ENCODE measurements at places on chromosomes 11 and 22.

DNA sequence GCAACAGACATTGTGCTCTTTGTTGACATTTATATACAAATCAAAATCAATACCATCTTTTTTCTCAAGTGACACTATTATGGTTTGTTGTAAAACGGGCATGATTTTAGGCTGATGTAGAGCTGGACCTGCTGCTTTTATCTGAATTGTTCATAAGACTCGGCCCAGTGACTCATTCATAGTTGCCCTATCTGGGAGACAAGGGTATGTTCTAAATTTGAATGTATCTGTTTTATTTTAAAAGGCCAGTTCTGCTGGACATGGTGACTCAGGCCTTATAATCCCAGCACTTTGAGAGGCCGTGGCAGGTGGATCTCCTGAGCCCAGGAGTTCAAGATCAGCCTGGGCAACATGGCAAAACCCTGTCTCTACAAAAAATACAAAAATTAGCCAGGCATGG lies 39.3 kb downstream of the CEP295 start:
- no peak for DNase-seq

DNA sequence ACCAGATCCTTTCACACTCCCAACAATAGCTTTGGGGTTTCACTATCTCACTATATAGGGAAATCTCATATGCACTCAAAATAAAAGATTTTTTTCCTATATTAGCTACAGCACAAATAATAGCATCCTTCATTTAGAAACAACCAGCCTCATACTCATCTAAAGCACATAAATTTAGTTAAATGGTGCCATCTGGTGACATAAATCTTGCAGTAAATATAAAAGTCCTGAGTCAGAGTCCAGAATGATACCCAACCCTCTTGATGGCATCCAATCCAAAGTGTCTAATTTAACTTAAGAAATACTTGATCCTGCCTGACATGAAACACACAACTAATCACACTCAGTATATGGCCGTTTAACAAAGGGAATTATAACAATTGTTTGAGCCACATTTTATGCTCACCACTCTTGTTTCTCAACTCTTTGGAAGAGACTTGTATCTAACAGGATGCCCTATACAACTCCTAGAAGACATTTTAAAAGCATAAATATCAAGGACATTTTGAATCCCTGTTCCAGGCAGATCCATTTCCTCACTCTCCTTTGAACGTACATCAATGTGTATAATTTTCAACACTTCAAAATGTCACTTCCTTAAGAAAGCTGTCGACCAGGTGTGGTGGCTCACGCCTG lies 36.2 kb downstream of the DLG2 start:
- peak; percentile 9 for DNase-seq

- DNase-seq: no peak
Measured at GRCh38 chr11:19673924-19674729, 38.5 kb upstream of the NAV2 start.

- DNase-seq: no peak
Measured at GRCh38 chr22:20619045-20619892, 111.9 kb downstream of the MED15 start.

- DNase-seq: no peak
Measured at GRCh38 chr22:25235547-25236290, 16.3 kb downstream of the CRYBB2 start.

DNA sequence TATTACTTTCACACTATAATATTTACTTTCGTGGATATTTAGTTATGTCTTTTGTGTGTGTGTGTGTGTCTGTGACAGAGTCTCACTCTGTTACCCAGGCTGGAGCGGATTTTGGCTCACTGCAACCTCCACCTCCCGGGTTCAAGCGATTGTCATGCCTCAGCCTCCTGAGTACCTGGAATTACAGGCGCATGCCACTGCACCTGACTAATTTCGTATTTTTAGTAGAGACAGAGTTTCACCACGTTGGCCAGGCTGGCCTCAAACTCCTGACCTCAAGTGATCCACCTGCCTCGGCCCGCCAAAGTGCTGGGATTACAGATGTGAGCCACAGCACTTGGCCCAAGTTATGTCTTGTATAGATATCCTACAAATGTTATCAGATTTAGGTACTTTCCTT lies 9.9 kb downstream of the PISD start:
- DNase-seq: no peak

DNA sequence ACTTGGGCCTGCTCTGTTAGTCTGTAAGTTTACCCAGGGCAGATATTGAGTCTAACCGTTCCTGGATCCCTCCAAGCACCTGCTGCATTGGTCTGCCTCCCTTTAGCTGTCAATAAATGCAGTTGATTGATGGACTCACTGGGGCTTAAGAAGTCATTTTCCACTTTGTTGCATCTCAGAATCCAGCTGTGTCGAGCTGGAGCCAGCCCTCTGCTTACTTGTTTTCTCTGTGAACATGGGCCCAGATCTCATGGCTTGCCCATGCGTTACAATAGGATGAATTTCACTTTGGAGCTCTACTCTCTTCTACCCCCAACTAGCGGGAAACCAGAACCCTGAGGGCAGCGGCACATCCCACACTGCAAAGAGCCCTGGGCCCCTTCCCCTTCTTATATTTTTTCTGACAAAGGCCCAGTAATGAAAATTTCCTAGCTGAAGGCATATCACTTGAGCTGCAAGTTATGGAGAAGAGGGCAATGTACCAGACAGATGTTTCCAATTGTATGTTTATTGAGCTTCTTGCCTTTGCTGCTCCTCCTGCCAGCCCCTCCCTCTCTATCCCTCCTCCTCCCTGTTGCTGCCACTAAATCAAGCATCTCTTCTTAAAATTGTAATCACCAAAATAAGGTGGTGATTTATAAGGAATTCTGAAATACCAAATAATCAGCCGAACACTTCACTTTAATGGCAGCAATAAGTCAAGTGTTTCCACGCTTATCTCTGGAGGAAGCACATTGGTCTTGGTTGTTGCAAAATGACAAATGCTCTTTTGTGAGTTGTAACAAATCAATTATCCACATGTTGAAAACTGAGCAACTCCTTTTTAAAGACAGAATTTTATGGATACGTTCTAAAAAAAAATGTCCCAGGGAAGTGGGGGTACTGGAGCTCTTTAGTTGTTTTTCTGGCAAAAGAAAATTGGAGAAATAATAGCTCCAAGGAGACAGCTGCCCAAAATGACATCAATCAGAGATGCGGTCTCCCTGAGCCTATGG lies 212.3 kb upstream of the ZBED5 start:
- DNase-seq: no peak

DNA sequence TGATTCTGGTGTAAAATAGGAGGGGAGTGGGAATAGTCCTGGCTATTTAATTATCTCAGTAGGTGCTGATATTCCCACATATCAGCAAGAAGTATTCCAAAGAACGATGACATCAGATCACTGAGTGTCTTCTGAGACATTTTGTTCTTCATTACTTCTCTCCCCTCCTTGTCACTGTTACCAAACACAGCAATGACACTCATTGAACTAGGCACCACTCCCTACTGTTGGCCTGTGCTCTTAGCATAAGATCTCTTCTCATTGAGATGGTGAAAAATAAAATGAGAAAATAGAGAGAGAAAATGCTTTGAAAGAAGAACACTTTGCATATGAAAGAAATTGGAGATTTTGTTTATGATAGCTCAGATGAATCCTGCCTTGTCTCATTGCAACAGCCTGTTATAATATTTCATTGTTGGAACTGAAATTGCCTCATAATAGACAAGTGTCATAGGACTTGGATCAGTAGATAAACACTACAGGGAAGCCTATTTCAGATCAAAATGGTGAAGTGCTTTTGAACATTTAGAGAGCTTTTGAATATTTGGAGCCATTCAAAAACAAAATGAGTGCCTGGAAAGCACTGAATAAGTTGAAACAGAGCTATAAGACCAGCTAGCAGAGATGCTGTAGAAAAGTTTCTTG lies 11.3 kb upstream of the ETS1 start:
- DNase-seq: no peak

GRCh38 chr11:12199231-12199948 lies 89.0 kb downstream of the MICAL2 start:
- no peak for DNase-seq

All from T-helper 2 cell (primary cell).